ENCODE measurements at places on chromosomes 4 and X. TPM values are rescaled to one million over a fixed set of nuclear protein-coding genes. Genes with fewer than 3 reads are reported as not detected.

- no peaks in the 10 kb centered on the region for H3K4me1 ChIP-seq
- no peaks in the 10 kb centered on the region for H3K27me3 ChIP-seq
- no peak overlapping the region for H3K27ac ChIP-seq
- no peaks in the 10 kb centered on the region for H3K36me3 ChIP-seq
Observed at GRCh38 chr4:130359542-130359941, 1263.6 kb downstream of the C4orf33 start.

The ARHGEF38 gene
- total RNA-seq: not detected

The ABCE1 gene
- total RNA-seq: 64.7 TPM

- H3K36me3 ChIP-seq: no peaks in the 10 kb centered on the region
- no peak for DNase-seq
- no peaks in the 10 kb centered on the region for H3K27me3 ChIP-seq
- no peak overlapping the region for H3K27ac ChIP-seq
- peaks cover 17% of the 10 kb centered on the region for H3K4me1 ChIP-seq
Observed at GRCh38 chr4:139011225-139011950, 4.2 kb upstream of the NOCT start.

DNA sequence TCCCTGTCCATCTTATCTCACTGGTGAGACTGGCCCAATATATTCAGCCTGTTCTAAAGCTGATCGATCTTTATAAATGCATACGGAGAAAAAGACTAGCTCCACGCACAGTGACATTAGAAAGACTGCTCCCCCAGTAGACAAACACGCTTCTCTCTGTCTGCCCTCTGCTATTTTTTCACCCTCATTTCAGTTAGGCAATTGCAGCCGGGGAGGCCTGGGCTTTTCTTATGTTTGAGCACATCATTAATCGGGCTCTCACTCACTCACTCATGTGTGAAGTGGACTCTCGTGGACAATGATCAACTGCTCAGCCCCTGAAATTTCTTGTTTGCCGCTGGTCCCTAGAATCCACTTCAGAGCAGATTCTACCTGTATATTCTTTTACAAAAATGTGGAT is 824.7 kb upstream of the TENM3 start:
- H3K27me3 ChIP-seq: no peaks in the 10 kb centered on the region
- no peak overlapping the region for H3K4me3 ChIP-seq
- H3K36me3 ChIP-seq: no peaks in the 10 kb centered on the region
- H3K27ac ChIP-seq: no peak overlapping the region
- H3K4me1 ChIP-seq: no peaks in the 10 kb centered on the region
- no peak for DNase-seq

The PPP1R2C gene
- not detected for total RNA-seq

The PRPS2 gene
- total RNA-seq: 72.8 TPM

GRCh38 chr4:77910676-77911075 is 48.0 kb downstream of the MRPL1 start:
- H3K4me1 ChIP-seq: no peaks in the 10 kb centered on the region
- peaks cover 73% of the 10 kb centered on the region for H3K36me3 ChIP-seq
- H3K4me3 ChIP-seq: no peak overlapping the region
- DNase-seq: no peak
- H3K27ac ChIP-seq: no peak overlapping the region
- H3K27me3 ChIP-seq: no peaks in the 10 kb centered on the region

The SYTL4 gene
- not detected for total RNA-seq

GRCh38 chr4:110950731-110951130 is 327.9 kb upstream of the PITX2 start:
- no peaks in the 10 kb centered on the region for H3K27me3 ChIP-seq
- no peak overlapping the region for H3K4me3 ChIP-seq
- no peak for DNase-seq

DNA sequence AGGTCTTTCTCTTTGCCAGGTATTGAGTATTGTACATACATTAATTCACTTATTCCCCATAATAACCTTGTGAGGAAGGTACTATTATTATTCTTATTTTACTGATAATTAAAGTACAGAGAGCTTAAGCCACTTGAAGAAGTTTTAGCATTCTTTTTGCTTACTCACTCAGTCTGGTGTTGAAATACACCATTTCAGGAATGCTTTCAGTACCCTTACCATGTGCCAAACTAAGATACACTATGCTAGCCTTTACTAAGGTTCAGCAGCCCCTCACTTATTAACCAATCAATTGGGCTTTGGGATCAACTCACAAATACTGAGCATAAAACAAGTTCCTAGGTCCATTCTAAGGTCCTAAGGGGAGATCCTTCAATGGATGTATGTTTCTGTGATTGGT is 179.0 kb upstream of the FGF13 start:
- no peaks in the 10 kb centered on the region for H3K4me1 ChIP-seq
- H3K36me3 ChIP-seq: no peaks in the 10 kb centered on the region
- no peaks in the 10 kb centered on the region for H3K27me3 ChIP-seq
- DNase-seq: no peak

DNA sequence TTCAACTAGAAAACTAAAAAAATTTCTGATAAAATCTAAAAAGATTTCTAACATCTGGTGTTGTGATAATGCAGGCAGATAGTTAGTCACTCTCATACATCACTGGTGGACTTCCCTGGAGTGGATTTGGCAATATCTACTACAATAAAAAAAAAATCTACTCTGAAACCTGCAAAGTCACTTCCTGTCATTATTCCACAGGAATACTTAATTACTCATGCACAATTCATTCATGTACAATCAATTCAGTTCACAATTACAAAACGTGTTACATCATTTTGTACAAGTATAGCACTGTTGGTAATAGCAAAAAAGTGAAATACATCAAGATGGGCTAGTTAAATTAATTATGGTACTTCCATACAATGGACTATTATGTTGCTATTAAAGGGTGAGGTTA is 16.5 kb upstream of the RHOH start:
- H3K27ac ChIP-seq: no peak overlapping the region
- H3K4me1 ChIP-seq: peaks cover 28% of the 10 kb centered on the region
- no peak overlapping the region for H3K4me3 ChIP-seq
- H3K27me3 ChIP-seq: peaks cover 4% of the 10 kb centered on the region
- DNase-seq: no peak

DNA sequence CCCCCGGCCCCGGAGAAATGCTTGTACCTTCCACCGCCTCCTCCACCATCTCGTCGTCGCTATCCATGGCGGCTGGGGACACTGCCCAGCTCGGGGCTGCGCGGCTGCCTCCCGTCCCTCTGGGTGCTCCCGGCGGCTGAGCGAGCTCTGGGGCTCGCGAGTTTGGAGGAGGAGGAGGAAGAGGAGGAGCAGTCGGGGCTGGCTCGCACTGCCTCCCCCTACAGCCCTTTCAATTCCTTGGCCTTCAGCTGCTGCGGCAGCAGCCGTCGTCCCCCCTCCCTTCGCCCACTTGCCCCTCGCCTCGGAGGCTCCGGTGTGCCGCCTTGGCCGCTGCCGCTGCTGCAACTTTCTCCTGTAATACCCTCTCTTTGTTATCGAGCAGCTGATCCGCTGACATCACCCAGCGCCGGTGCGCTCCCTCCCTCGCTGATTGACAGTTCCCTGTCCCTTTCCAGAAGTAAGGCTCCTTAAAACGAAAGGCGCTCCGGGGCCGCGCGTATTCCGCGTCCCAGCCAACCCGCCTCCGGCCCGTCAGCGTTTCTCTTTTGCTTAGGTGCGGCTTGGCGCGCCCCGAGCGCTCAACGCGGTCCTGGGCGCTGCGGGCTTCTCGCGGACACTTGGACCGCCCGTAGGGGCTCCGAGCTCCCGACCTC is at the start of gene SETD7:
SETD7 (minus strand) TSS at position 149 of the 653 bp plus-strand sequence; CDS start at position 67, 82 bp downstream.
- H3K4me3 ChIP-seq: peak within 1 kb of the TSS; percentile 94
- H3K36me3 ChIP-seq: no peaks in the 10 kb centered on the region
- H3K27ac ChIP-seq: peak within 1 kb of the TSS; percentile 96
- H3K4me1 ChIP-seq: peaks cover 64% of the 10 kb centered on the region
- H3K27me3 ChIP-seq: peaks cover 2% of the 10 kb centered on the region

The TLR6 gene
- 1.3 TPM for total RNA-seq

The SSX7 gene
- not detected for total RNA-seq
